ENCODE measurements at places on chromosomes 3 and 15. TPM values are rescaled to one million over a fixed set of nuclear protein-coding genes. Genes with fewer than 3 reads are reported as not detected.

GRCh38 chr3:170010498-170010897 lies 27.3 kb upstream of the GPR160 start:
- no peak for DNase-seq

LARP6 gene
- 16.3 TPM for total RNA-seq

DNA sequence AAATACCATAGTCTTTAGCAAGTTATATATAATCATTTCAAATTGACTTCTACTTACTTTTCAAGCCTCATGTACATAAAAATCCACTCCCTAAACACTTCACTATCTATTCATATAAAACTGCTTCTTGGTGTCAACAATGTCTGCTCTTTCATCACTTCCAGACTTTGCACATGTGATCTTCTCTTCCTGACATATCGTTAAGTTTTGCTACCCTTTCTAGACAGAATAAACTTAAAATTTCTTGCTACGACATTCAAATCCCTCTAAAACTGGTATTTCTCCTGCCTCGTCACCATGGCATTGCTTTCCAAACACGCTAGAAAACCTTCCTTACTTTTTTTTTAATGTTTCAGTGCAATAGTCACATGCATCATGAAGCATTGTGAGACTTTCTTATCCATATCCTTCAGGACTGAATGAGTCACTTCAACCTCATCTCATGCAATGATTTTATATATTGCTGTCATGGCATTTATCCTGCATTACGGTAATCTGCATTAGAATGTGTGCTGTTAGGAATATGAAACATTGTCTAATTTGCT lies 122.8 kb downstream of the GMNC start:
- DNase-seq: no peak

- no peak for DNase-seq
These were observed 19.2 kb upstream of the MAP6D1 start for GRCh38 chr3:183844606-183845005.

GRCh38 chr3:77412021-77412438 lies 372.1 kb downstream of the ROBO2 start:
- no peak for DNase-seq

DNA sequence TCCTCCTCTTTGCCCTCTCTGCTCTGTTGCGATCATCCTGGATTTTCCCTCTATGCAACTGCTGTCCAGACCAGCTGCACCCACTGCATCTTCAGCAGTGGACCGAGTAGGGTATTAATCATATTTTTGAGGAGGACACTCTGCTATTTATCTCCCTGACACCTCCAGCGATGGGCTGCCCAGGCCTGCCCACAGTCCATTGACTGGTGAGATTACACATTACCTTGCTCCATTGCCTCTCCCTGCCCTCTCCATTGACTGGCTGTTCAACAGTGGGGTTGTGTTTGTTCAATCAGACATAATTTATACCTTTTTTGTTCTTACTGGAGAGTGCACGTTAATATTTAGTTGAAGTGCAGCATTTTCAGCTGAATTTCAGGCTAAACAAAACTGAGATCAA lies 559.3 kb upstream of the ARRDC4 start:
- no peak for DNase-seq

SAMD7 gene
- total RNA-seq: not detected

APPL1 gene
- total RNA-seq: 169 TPM

MUC20 gene
- total RNA-seq: 2.0 TPM

GRCh38 chr15:100340721-100341238 lies 995 bp downstream of the ADAMTS17 start:
- DNase-seq: no peak

DNA sequence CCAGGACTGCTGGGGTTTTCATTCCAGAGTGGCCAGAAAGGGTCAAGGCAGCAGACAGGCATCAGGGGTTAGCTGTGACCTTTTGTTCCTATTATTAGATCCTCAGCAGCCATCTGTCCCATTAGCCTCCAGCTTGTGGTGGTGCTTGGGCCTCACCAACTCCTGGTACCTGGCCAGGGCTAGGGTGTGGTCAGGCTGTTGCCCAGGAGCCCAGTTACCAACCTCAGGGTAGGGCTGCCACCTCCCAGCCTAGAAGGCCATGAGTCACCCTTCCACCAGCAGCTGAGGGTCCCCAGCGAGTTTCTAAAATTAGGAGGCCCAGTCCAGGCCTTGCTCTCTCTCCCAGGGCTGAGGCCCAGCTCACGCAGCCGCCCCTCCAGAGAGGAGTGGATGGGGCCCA lies 12.2 kb downstream of the TMEM43 start:
- DNase-seq: no peak

PARP15 gene
- total RNA-seq: not detected

GRCh38 chr3:171389491-171389890 lies 70.7 kb downstream of the TNIK start:
- no peak for DNase-seq

GRCh38 chr3:114659109-114660061 lies 365.6 kb downstream of the TIGIT start:
- no peak for DNase-seq

DNA sequence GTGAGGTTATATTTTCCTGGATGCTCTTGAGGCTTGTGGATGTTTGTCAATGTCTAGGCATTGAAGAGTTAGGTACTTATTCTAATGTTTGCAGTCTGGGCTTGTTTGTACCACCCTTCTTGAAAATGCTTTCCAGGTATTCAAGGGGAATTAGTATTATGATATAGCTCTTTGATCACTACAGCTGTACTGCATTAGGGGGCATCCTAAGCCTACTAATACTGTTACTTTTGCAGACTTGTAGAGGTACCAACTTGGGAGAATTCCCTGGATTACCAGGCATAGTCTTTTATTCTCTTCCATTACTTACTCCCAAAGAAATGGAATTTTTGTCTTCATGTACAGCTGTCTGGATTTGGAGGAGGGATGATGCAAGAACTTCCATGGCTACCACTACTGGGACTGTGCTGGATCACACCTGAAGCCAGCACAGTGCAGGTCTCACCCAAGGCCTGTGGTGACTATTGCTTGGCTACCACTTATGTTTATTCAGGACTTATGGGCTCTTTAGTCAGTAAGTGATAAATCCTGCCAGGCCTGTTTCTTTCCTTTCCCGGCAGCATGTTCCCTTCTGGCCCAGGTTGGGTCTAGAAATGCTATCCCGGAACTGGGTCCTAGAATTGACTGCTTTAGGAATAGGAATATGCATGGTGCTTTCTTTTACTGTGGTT lies 402.9 kb downstream of the IL20RB start:
- DNase-seq: no peak

GRCh38 chr15:22786868-22787698 lies 639 bp downstream of the NIPA1 start:
- no peak for DNase-seq

DNA sequence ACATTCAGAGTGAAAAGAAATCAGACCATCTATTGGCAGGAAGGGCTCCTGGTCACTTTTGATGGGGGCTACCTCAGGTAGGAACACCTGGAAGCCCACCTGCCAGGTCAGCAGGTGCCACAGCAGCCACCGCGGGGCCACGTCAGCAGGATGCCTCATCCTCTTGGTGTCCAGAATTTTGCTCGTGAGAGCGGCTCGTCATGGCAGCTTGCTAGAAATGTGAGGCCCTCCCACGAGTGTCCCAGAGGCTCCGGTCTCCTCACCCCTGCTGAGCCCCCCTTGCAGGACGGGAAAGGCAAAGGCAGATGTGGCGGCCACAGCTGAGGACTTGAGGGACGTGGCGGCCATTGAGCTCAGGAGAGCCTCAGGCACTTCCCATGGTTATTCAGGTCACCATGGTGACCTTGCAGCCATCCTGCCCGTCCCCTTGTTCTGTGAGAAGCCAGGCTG lies 129.4 kb downstream of the LRRK1 start:
- DNase-seq: no peak

DNA sequence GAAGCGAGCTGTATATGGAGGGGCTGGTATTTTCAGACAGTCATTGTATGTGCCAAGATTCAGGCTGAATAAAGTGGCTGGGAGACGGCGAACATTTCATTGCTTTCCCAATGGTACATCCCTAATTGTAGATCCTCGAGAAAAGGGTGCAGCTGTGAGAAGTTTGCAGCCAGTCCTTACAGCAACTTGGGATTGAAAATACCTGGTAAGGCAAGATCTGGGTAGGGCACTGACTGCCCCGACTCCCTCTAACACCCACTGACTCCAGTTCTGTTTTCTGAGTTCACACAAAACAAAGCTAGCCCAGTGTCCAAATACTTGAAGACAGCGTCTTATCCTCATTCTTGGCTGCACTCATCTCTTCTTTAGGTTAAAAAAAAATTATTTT lies 63.7 kb downstream of the EDEM1 start:
- no peak for DNase-seq

DNA sequence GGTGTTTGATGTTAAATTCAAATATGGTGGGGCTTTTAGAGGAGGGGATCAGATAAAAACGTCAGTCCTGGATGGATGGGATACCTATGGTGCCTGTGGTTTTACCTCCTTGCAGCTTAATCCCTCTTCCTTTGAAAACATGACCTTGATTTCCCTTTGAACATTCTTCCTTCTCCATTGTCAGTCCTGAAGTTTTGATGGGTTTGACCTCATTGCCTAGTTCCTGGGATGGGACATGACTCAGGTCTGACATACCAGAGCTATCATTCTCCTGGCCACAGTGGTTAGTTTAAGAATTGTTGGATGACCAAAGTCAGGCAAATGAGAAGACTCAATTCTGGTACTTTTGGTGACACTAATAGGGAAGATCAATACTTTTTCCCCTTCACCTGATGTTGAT lies 87.2 kb downstream of the PRICKLE2 start:
- no peak for DNase-seq

- no peak for DNase-seq
These were observed 16.3 kb downstream of the SLC9A9 start for GRCh38 chr3:143831994-143832393.

CHST13 gene
- total RNA-seq: under 0.01 TPM

DNA sequence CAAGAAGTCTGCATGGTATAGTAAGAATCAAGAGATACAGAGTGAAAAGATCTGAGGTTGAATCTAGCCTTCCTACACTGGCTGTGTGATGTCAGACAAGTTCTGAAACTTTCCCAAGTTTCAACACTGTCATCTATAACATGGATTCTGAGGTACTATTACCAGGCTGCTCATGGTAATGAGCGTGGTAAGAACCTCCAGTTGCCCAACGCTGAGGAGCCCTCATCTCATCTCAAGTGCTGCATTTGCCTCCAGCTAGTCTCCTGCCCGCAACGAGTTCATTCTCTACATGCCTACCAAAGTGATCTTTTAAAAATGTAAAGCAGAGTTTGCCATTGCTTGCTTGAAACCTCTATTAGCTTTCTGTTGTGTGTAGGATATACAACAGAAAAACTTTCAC lies 168.1 kb downstream of the NEK11 start:
- no peak for DNase-seq

RPP25 gene
- 7.3 TPM for total RNA-seq

C3orf85 gene
- not detected for total RNA-seq

DNA sequence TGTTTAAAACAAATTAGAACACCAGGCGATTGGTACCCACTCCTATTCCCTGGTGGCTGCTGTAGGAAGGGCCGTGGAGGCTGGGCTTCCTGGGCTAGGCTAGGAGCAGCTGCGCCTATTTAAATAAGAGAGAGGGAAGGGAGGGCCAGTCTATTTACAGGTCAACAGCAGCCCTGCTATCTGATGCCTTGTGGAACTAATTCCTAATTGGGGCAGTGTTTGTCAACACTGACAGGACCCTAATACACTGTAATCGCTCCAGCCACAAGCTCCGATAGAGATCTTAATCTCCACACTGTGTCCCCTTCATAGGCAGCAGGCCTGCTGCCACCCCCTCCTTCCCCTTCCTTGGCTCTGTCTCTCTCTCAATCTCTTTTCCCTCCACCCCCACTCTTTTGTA lies 116.9 kb upstream of the SOX14 start:
- DNase-seq: no peak

DNA sequence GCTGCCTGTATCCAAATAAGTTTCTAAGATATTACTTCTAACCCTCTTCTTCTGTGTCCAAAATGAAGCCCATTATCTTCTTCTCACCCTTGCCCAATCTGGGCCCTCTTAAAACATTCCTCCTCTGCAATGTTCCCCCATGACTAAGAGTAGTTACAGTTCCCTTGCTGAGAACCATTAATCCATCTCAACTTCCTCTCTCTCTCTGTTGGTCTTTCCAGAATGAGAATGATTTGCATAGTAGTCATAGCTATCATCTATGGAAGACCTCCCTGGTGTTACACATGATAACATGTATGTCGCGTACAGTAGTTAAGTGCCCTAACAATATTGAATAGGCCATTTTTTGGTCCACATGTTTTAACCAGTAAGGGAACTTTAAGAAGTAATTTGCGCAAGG lies 177.9 kb downstream of the ANXA2 start:
- DNase-seq: no peak

GRCh38 chr15:93235926-93236780 lies 147.1 kb upstream of the RGMA start:
- DNase-seq: no peak

GRCh38 chr3:20739814-20740213 lies 553.8 kb upstream of the SGO1 start:
- DNase-seq: no peak

GRCh38 chr15:51702710-51703109 lies 21.4 kb downstream of the SCG3 start:
- no peak for DNase-seq

DNA sequence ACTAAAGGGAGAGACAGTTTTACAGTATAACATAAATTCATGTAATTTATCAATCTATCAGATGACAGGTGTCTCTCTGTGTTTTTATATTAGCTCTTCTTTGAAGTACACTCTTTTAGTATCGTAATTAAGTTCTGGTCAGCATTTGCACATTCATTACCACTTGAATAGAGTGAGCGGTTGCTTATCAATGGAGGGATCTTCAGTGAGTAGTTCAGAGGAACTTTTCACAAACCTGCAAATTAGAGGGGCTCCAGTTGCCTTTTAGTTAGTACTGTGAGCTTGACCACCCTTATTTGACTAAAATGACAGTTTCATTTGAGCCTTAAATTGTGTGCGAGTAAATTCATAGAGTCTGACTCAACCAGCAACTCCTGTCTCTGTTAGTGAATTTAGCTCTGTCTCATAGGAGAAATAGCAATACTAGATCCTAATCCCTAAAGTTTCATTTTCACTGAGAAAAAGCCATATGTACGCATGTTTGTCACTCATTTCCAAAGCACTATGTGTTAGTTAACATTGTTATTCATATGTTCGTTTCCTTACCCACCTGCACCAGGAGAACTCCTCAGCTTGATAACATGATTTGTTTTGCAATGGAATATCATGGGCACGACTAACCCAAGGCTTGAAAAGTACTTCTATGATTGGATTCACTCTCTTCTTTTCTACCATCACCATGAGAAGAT lies 57.5 kb upstream of the ZBED2 start:
- DNase-seq: no peak

GRCh38 chr3:114770874-114771273 lies 376.2 kb downstream of the ZBTB20 start:
- DNase-seq: no peak

- DNase-seq: no peak
These were observed 83.5 kb upstream of the PLCL2 start for GRCh38 chr3:16801223-16801622.
